ENCODE measurements at places on chromosomes 1 and 21. TPM values are rescaled to one million over a fixed set of nuclear protein-coding genes. Genes with fewer than 3 reads are reported as not detected.

Gene HRNR
- total RNA-seq = not detected

Gene KCND3
- total RNA-seq = not detected

Gene LCE3E
- not detected for total RNA-seq

Gene CFAP74
- not detected for total RNA-seq

Gene EPB41
- total RNA-seq = 45.7 TPM

Gene WLS
- 163 TPM for total RNA-seq

Gene TINAGL1
- total RNA-seq = 312 TPM

Gene TP53BP2
- total RNA-seq = 43.2 TPM

Gene FMO4
- total RNA-seq = 0.16 TPM

Gene EGLN1
- total RNA-seq = 38.1 TPM

Gene UMODL1
- not detected for total RNA-seq

DNA sequence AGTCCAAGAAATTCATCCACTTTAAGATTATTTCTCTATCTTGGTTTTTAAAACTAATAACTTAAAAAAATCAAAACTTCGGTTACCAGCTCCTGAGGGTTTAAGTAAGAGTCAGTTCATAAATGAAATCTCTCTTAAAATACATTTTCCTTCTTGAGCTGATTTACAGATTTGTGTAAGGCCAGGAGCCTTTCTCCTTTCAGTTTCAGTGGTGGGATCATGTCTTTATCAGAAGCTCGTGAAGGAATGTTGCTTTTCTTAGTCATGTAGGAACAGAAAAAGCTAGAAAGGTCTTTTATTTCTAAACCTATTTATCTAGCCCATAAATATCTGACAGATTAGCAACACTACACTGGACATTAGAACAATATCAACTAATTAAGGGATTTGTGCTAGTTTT is 390.2 kb downstream of the GPATCH2 start:
- no peak for DNase-seq

- peak; percentile 69 for DNase-seq
Observed at GRCh38 chr1:52142220-52143183, 613 bp downstream of the ZFYVE9 start.

DNA sequence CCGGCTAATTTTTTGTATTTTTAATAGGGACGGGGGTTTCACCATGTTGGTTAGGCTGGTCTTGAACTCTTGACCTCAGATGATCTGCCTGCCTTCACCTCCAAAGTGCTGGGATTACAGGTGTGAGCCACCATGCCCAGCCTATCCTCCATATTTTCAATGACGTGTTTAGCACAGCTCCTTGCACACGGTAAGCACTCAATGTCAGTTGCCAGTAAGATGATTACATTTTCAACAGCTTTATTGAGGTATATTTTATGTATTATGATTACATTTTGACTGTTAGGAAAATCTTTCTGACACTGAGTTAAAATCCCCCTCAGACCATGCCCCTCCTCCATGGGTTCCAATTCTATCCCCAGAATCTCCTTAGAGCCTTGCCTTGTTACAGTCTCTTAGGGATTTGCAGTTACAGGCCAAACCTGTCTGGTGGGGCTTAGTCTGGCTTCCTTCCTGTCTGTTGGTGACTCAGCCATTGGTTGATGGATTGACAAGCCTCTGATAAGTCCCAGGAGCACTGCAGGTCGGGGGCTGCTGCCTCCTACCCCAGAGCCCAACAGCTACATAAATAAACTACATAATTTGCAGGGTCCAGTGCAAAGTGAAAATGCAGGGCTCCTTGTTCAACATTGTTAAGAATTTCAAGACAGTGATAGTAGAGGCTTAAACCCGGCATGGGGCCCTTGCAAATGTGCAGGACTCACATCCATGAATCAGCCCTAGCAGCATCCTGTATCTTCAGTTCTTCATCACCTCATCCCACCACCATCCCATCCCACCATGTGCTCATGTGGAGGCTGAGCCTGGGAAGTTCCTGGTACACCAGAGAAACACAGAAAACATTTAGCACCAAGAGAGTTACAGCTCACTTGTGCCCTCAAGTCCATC is 23.4 kb downstream of the COA7 start:
- peak; percentile 53 for DNase-seq

- DNase-seq = no peak
Observed at GRCh38 chr1:198328458-198329032, 171.7 kb downstream of the NEK7 start.

- DNase-seq = peak; percentile 40
Observed at GRCh38 chr1:32988665-32989064, 24.1 kb upstream of the RNF19B start.

GRCh38 chr1:225681231-225681630 is 28.3 kb upstream of the ENAH start:
- DNase-seq = no peak

- no peak for DNase-seq
Observed at GRCh38 chr1:87961992-87962391, 633.3 kb downstream of the LMO4 start.

- DNase-seq = peak; percentile 71
Observed at GRCh38 chr1:40032240-40032891, 8.2 kb upstream of the CAP1 start.

GRCh38 chr1:147243228-147243685 is 773 bp downstream of the CHD1L start:
- peak; percentile 70 for DNase-seq

- DNase-seq = no peak
Observed at GRCh38 chr1:164662462-164662861, 103.5 kb downstream of the PBX1 start.

DNA sequence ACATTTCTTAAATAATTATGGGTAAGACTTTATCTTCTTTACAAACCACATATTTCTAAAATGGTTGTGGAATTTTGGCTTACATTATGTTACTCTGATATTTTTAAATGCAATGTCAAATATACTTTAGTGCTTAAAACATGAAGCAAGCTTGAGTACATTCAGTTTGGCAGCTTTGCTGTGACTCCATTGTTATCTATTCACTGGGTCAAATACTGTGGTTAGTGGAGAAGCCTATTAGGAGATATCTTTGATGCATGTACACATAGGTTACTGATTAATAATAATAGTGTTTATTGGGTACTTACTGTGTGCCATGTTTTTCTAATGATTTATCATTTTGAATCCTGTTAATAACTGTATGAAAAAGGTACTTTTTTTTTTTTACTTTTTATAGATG is 520.4 kb upstream of the B3GALT2 start:
- DNase-seq = no peak

DNA sequence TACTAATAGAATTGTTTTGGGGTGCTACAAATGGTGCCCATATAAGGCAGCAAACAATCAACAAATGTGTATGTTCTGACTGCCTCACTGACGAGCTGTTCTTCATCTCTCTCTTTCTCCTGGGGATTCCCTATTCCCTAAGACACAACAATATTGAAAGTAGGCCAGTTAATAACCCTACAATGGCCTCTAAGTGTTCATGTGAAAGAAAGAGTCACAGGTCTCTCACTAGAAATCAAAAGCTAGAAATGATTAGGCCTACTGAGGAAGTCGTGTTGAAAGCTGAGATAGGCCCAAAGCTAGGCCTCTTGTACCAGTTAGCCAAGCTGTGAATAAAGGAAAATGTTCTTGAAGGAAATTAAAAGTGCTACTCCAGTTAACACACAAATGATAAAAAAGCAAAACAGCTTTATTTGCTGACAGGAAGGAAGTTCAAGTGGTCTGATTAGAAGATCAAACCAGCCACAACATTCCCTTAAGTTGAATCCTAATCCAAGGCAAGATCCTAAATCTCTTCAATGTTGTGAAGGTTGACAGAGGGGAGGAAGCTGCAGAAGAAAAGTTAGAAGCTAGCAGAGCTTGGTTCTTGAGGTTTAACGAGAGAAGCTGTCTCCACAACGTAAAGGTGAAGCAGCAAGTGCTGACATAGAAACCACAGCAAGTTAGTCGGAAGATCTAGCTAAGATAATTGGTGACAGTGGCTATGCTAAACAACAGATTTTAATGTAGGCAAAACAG is 26.3 kb downstream of the ATP2B4 start:
- DNase-seq = peak; percentile 61

DNA sequence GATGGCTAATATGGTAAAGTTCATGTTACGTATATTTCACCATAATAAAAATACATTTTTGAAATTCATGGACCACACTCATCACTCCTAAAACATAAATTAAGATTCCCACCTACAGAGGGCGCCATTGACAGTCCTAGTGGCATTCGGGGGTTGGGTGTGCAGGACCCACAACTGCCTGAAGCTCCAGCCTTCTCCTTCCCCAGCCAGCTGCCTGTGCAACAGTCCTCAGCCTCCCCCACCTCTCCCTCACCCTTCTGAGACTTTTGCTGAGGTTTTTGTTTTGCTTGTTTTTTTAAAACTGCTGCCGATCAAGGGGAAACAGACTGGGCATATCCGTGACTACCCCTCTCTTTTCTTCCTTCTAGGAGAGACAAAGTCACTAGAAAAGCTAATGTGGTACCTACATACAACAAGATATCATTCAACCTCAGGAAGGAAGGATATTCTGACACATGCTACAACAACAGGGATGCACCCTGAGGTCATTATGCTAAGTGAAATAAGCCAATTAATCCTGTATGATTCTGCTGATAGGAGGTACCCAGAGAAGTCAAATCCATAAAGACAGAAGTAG is 9.2 kb upstream of the EVA1C start:
- DNase-seq = peak; percentile 86

- DNase-seq = no peak
Observed at GRCh38 chr1:16999863-17000262, 11.9 kb downstream of the ATP13A2 start.

DNA sequence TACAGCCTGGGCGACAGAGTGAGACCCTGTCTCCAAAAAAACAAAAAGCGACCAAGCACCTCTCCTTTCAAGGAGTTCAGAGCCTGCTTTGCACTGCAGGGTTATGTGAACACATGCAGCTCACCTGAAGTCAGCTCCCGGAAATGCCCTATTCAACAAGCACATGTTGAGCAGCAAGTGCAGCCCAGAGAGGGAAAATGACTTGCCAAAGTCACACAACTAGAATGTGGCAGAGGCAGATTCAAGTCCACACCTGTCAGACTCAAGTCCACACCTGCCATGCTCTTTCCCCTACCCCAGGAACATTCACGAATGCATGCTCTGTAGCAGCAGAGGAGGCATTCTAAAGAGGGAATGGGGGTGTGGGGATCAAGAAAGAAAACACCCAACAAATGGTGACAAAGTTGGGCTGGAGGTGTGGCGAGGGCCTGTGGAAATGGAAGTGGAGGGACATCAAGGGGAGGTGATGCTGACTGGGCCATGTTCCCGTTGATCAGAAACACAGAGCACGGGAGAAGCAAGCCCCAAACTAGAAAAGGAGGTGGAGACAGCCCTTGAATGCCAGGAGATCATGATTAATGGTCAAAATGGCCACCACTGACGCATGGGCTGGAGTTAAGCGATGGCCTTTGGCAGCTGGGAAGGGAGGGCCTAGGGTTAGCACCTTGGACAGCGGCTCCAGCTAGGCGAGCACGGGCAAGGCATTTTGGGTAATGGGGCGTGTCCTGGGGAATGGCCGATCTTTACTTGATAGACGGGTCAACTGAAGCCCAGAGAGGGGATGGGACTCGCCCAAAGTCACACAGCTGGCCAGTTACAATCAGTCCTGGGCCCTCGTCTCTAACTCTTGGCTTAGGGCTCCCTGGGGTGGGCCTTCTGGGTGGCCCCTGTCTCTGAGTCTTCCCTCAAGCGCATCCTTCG is 21.5 kb downstream of the RAP1GAP start:
- peak; percentile 53 for DNase-seq

DNA sequence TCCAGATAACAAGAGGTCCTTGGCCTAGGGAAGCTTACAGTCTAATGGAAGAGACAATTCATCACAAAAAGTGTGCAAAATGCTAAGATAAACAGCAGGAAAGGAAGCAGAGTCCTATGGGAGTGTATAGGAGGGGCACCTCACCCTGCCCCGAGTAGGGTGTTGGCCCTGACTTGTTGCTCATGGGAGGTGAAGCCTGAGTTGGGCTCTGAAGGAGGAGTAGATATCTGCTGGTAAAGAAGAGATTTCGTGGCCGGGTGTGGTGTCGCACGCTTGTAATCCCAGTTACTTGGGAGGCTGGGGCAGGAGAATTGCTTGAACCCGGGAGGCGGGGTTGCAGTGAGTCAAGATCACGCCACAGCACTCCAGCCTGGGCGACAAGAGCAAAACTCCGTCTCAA is 18.6 kb upstream of the GPR37L1 start:
- no peak for DNase-seq

DNA sequence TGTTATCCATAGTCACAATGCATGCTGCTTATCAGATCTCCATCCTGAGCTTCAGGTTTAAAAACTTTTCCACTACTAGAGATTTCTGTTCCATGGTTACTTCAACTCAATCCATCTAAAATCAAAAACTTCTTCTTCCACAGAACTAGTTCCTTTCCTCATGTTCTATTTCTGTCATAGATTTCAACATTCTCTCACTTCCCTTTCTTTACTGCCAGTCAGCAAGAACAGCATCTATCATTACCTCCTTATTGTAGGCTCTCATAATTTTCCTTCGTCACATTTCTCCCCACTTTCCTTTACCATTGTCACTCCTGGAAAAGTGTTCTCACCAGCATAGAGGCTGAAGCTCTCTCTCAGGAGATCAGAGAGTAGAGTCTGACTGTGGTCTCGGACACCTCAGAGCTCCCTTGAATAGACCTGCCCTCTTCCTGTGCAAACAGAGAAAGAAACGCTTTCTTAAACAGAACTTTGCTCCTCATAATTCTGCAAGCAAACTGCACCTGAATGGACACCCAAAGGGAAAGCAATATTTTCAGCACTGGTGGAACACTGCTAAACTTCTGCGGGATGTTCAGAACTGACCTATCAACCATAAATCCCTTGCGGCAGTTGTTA is 48.7 kb upstream of the KIRREL1 start:
- DNase-seq = no peak

DNA sequence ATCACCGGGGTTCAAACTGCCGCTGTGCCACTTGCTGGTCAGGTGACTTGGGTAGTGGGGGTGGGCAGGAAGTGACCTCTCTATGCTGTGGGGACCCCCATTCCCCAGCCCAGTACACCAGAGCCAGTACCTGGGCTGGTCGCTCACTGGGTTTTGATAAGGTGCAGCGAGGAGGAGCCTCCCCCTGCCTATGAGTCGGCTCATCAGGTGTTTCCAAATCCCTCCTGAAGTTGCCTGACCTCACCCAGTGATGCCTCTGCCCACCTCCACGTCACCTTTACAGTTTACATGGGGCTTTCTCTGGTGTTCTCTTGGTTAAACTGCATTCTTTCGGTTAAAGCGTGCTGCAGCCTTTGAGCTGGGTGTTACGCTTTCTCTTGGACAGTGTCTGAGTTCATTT is 58.2 kb downstream of the ARHGEF10L start:
- DNase-seq = no peak

Measured in endothelial cell of umbilical vein (primary cell).